ENCODE measurements at places on chromosomes 4 and X. TPM values are rescaled to one million over a fixed set of nuclear protein-coding genes. Genes with fewer than 3 reads are reported as not detected.

DIAPH2 gene
- total RNA-seq, result 10.8 TPM

ANK2 gene
- total RNA-seq, result 3.7 TPM

CSAG2 gene
- not detected for total RNA-seq

SPIN2A gene
- total RNA-seq, result 0.95 TPM

Measured in T-helper 1 cell treated with Interleukin-12 subunit alpha and Interleukin-12 subunit beta and Interleukin-4 antibody, amounts not matched to agents 30 ng/mL and 1 ng/mL, for 36 hours (primary cell).